ENCODE measurements at places on chromosomes 2 and 18.

DNA sequence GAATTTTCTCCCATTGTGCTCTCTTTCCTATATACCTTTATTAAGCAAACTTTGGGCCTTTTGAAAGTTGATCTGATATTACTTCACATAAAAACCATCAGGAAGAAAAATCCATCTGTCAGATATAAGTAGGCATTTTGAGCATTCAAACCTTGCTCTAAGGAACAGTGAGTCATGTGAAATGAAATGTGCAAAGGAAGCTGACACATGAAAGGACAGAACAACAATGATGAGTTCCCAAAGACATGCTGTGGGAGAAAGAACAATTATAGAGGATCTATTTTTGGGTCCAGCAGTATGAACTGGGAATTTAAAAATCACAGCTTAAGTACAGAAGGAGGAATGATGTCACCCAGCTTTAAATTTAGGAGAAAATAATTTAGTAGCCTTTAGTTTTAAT, 18.1 kb downstream of the CALCRL start:
- peak; percentile 71 for DNase-seq

DNA sequence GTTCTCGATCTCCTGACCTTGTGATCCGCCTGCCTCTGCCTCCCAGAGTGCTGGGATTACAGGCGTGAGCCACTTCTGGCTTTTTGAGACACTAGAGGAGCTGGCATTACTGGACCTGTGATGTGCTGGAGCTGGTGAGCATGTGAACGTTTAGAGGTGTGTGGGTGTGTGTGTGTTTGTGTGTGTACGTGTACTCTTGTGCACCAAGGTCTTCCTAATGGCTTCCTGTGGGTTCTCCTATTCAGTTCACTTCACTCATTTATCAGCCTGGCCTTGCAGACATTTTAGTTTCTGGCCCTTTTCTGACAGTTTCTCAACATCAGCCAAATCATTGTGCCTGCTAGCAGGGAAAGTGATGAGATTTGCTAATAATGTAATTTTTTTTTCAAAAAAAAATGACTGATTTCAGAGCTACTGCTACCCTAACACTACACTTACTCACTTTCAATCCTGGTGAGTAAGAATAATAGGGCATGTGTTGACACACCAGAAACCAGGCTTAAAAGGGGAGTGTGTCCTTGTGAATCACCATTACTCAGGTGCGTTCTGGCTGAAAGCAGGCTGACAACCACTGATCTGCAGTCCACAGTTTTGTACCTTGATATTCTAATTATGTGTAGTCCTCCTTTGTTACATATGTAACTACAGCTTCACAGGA, 41.0 kb upstream of the ACTR3 start:
- DNase-seq, result peak; percentile 92

DNA sequence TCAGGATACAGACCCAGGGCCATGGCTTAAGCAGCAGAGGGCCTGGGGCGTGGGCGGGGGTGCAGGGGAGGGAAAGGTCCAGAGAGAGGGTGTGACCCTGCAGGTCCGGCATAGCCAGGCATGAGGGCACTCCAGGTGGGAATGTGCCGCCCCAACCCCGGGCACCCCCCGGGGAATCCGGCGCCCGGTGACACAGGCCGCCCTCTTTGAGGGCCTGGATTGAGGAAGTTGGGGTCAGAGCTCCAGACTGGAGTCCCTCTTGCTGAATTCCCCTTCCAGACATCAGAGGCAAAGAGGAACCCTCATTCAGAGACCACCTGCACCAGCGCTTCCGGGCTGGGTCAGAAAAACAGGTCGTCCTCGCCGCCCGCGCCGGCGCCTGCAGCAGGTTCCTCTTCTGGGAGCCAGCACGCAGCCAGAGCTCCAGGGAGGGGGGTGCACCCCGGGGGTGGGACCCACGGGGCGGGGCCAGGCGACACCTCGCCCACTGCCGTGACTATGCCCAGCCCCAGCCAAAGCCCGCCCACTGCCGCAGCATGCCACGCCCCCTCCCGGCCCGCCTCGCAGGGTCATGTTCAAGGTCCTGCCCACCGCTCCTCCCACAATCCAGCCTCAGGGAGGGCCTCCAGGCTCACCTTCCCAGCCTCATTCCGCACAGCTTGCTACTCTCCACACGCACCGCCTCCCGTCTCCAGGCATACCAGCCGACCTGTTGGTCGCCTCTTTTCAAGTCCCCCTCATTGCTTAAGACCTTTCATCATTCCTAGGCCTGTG, 98.3 kb upstream of the ID2 start:
- DNase-seq, result peak; percentile 96

DNA sequence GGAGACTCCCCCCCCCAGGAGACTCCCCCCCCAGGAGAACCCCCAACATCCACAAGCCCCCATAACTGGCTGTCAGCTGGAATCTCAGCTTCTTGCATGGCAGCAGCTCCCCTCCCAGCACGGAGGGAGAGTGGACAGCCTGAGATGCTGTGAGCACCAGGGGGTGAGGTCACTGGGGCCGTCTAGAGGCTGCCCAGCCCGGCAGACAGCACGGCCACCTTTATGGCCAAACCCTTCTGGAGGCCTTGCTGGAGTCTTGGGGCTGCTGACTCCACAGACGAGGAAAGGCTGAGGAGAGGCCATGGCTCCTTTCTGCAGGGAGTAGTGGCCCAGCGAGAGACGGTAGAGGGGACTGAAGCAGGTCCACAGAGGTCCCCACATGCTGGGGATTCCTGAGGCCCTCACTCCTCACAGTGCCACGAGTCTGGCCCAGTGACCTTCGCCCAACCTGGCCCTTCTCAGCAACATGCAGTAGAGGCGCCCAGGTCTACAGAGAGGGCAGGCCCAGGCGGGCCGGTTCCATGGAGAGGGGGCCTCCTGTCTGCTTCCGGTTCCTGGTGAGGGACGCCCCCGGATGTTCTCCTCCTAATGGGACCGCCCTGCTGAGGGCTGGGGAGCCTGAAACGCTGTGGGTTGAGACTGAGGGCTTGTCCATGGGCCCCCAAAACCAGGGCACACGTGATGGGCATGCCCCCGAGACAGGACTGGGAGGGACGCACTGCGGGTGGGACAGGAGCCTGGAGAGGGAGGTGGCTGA, 122.6 kb upstream of the CTDP1 start:
- no peak for DNase-seq

DNA sequence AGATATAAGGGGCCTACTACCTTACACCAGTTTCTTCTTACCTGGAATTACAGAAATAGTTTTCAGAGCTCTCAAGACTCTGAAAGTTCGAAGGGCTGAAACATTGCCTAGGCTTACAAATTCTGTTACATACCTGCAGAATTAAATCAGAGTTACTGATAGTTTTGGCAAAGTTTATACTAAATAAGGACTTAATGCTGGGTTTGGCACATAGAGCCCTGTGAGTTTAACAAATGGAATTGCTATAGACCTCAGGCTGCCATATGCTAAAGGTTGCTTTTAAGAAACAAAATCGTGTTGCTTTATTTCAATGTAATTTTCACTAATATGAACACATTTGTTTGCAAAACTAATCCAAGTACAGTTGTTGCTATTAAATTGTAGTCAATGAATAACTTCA, 40.1 kb downstream of the SCN3A start:
- DNase-seq, result no peak

GRCh38 chr2:176553685-176554100, 284.5 kb downstream of the MTX2 start:
- DNase-seq, result peak; percentile 77

- DNase-seq, result no peak
These were observed 8.1 kb downstream of the PRLH start for GRCh38 chr2:237574467-237574866.

- DNase-seq, result no peak
These were observed 24.5 kb upstream of the MYO1B start for GRCh38 chr2:191220671-191221070.

GRCh38 chr2:149160701-149161217, 122.3 kb downstream of the LYPD6B start:
- no peak for DNase-seq

DNA sequence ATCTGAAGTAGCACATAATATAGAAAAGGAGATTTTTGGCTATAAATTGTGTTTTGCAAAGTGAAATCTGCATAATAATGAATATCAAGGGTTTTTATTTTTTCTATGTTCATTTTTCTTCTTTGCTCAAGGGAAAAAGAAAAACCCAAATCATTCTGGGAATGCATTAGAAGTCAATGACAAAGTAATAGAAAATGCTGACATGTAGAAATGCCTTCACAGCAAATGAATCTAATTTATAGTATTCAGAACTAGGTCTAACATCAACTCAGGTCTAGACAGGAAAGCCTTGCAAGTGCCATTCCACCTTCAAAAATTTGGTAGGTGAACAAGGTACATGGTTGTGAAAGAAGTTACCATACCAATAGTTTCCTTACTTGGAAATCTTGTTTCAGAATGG, 831.5 kb upstream of the CELF4 start:
- no peak for DNase-seq

DNA sequence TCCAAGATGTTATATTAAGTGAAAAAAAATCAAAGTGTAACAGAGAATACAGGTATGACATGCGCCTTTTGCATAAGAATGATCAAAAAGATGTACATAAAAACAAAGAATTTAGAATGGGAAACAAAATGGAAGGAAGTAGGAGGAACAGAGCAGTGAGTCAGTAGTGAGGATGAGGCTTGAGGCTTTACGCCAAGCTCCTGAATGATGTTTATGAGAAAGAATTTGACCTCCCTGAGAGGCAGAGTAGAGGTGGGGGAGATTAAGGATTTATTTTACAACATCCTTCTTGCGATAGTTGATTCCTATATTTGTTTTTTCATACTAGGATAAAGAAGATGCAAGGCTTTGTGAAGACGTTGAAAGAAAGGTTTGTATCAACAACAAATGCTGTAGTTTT, 81.4 kb downstream of the DCDC2C start:
- DNase-seq, result peak; percentile 72

DNA sequence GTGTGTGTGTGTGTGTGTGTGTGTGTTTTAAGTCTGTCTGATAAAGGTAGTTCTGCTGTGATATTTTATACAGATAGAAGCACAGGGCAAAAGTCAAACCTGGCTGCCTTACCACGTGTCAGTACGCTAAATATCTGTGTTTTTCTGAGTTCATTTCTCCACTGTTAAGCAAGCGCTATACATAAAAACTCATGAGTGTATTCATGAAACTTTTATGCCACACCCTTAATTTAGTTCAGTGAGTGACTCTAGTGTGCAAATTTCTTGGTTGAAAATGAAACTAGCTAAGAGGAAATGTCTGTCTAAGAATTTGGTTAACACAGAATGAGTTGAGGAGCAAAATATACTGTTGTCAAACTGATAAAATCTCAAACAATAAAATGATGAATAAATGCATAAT, 11.2 kb downstream of the CASP10 start:
- DNase-seq, result no peak

- no peak for DNase-seq
These were observed 315.1 kb downstream of the RDH14 start for GRCh38 chr2:18245375-18245774.

DNA sequence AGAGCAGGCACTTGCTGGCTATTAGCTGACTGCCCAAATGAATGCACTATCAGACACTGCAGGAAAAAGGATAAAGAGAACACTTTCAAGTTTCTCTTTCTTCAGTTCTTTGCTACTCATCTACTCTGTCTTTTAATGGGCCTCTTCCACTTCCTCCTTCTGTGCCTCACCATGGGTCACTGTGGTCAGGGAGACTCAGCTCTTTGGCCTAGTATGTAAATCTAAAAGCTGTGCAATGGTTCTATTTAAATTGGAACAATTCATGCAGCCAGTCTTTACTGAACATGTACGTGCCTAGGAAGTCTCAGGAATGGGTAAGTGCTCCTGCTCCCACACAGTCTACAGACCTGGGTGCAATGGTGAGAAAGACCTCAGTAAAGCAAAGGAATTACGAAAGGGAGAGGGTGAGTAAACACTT, 79.1 kb upstream of the DNMT3A start:
- no peak for DNase-seq

DNA sequence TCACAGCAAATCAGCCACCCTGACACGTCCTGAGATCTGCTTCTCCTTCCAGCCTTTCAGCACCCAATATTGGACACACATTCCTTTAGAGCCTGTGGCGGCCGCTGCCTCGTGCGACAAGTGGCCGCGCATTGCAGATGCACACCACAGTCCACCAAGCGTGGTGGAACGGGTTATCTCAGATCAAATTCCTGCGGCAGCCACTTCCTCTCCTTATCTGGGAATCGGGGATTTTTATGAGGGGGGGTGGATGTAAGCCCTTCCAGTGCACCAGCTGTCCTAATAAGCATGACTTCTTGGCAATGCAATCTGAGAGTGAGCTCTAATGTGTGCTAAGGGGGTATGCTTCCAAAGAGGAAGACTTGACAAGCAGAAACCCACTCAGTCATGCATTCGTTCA, 18.3 kb upstream of the BMP10 start:
- DNase-seq, result no peak

DNA sequence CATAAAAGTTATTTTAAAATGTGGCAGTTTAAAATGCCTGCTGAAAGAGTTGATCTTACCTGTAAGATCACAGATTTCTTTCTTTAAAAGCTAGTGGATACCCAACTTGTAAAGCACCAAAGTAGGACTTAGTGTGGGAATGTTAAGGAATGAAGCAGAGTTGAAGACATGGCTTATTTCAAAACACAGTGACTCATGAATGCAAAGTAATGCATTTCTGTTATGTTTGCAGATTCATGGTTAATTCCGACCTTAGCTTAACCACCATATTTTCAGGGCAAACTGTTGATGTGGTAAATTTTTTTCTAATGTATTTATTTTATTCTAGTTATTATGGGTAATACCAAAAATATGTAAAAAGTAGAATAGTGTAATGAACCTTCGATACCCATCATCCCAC, 206.8 kb upstream of the FOSL2 start:
- DNase-seq, result no peak

DNA sequence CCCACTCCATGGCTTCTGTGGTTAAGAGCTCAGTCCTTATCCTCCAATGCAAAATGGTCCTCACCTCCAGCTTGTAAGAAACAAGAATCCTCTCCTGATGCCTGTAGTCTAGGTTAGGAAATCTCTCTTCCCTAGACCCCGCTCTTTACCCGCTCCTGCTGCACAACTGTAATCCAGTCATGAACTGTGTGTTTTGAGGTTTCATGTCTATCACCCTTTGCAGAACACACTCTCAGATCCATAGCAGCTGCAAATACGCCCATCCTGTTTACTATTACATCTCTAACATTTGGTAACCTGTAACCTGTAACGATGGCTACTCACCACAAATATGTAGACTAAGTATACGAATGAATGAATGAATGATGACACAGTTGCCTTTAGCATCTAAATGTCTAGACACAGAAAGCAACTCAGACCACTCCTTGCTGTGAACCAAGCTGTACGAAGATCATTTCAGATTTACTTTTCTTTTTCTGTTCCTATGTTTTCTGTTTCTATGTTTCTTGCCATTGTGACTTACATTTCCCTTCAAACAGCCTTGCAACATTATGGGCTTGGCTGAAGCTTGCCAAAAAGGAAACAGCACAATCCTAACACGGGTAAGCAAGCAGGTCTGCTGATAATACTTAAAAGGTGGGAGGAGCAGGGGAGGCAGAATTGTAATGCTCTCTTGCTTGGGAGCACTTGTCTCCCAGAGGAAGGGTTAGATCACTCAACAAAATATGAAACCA, 53.7 kb downstream of the EPHA4 start:
- peak; percentile 55 for DNase-seq

DNA sequence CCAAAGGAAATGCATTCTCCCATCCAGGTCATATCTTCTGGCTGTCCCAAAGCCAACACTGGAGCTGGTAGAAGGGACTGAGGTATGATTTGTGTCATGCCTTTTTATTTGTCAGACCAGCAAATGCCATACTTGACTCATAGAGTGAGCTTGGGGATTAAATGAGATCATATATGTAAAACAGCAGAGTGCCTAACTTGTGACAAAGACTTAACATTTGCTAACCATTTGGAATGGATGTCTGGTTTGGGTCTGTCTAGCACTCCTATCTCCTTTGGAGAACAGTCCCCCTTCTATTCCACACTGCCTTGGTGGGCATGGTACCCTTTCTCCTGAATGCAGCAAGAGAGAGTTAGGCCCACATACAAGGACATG, 128.5 kb upstream of the LGALSL start:
- DNase-seq, result peak; percentile 64

Data from kidney tubule cell (primary cell).